ENCODE measurements at places on chromosomes 12 and 14.

DNA sequence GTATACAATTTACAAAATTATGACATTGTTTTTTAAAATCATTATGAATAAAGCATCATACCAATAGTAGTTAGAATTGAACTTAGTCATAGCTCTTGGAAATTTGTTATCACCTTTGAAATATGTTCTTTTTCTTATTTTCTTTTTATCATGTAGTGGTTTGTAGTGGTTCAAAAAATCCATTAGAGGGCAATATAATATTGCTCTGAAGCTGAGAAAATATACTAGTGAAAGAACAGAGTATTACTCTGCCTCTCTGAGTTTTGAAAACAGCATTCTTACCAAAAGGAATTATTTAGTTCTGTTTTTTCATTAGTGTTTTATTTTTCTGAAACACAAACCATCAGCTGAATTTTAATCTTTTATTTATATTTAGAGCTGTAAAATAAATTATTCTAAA, 76.2 kb downstream of the PDZRN4 start:
- DNase-seq: no peak

DNA sequence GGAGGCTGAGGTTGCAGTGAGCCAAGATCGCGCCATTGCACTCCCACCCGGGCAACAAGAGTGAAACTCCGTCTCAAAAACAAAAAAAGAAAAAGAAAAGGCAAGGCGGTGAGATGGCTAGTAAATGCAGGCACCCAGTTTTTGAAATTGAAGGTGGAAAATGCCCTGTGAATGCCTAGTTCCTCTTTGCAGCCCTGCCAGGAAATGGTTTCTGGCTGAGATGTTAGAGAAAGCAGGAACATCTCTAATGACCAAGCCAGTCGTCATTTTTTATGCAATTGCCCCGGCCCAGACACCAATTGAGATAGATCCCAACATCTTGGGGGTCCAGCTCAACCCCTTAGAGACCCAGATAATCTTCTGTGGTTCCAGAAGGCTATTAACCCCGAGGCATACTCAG, 17.0 kb downstream of the SLC8A3 start:
- DNase-seq: no peak

- no peak for DNase-seq
Measured at GRCh38 chr14:93099196-93099595, 16.5 kb downstream of the ITPK1 start.

DNA sequence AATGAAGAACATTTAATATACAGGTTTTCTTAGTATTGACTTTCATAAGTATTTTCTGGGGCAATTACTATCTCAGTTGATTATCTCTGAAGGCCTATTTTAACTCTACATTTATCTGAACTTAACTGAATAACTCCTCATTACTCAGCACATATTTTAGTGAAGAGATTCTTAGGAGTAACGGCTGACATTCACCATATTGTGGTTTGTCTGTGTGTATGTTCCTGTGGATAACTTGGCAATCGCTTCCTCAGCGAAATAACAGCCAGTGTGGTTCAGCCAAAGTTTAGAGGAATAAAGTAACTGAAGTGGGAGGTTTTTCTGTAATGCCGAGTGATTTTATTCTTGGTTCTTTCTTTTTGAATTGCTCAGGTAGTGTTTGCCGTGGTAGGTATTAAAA, 168.0 kb downstream of the RAD51B start:
- DNase-seq: no peak

DNA sequence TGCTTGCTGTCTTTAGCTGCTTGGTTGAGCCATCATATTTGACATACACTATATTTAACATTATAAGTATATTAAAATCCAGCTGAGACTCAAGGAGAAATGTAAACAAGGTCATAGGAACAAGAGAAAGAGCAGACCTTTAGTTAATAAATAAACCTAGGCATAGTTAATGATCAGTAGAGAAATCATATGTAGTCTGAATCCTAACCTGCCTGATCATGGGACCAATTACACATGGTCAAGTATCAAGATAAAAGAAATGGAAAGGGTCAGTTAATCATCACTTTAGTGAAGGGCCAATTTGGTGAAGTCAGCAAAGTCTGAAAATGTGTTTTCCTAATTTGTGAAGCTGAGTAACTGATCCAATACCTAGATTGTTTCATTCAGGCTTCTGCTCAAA, 7.5 kb downstream of the RNF212B start:
- DNase-seq: no peak

- DNase-seq: no peak
Measured at GRCh38 chr12:98431089-98431488, 84.3 kb upstream of the TMPO start.

DNA sequence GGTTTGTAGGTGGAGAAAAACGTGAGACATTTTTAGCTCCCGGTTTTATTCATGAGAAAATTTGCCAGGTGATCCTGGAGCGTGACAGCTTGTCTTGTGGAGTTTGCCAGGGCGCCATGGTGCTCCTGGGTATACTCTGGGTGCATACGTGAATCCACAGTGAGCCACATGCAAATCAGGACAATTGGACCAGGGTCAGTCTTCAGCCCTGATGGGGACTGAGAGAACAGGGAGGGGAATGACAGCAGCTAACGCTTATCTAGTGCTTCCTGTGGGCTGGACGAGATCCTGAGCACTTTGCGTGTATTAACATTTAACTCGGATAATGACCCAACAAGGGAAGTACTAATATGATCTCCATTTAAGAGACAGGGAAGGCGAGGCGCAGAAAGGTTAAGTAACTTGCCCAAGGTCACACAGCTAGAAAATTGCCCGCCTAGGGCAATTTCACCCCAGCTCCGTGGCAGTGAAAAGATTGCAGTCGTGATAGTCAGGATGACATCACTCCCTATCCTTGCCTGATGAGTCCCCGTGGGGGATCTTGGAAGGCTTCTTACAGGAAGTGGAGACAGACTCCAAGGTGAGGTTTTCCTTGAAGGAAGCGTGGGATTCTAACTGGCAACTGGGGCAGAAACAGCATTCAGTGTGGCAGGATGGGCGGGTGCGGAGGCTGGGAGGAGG, 118.4 kb upstream of the NCOR2 start:
- no peak for DNase-seq

DNA sequence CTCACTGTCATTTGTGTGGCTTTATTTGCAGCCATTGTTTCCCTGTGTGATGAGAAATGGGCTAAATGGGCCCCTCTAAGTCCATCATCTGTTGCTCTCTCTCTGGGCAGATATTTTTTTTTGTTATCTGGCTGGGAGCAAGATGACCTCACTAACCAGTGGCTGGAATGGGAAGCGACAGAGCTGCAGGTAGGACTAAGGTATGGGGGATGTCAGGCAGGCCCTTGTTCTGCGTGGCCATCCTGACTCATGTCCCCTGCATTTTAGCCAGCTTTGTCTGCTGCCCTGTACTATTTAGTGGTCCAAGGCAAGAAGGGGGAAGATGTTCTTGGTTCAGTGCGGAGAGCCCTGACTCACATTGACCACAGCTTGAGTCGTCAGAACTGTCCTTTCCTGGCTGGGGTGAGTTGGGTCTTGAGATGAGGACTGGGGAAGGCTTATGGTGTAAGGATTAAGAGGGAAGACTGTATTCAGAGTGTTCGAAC, 1.3 kb downstream of the MARS1 start:
- no peak for DNase-seq

- no peak for DNase-seq
Measured at GRCh38 chr12:17592472-17592871, 497.5 kb downstream of the RERGL start.

DNA sequence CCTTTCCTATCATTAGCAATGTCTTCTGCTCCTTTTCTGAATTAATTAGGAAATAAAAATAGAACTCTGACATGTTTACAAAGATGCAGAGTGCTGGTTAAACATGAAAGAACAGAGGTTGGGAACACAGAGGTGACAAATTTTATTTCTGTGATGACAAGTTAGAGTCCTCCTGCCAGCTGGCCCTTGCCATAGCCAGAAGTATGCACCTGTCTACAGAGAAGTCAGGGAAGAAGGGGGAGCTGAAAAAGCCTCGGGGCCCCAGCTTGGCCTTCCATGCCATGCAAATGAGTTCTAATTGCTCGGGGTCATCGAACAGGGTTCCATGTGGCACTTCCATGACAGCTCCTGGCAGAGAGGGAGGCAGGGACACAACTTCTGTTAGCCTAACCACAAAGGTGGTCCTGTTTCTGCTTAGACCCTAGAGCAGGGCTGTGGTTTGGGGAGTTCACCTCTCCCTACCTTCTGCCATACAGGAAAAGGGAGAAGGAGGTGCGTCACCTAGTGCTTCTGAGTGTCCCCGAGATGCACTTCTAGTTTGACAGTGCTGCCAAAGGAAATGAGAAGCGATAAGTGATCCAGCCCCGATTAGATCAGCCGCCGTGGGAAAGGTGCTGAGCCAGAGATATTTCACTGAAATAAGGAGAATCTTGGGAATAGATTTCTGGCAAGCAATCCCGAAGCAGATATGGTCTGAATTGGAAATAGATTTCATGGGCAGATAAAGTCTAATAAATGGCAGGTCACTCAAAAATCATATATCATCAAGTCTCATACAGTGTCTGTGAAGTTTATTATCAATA, 155.8 kb upstream of the FOXN3 start:
- DNase-seq: no peak

DNA sequence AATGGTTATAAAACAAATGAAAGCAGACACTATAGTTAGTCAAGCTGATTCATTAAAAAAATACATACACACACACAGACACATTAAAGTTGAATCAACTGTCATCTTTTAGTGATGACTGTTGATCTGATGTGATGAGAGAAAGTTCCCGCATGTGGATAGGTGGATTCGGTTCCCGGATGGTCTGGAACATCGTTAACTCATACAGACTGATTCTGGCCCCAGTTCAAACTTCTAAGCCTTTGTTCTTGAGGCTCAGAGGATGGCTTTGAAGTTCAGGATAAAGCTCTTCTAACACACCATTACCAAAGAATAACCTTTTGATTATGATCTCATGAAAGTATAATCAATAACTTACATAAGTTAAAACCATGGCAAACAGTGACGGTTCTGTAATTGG, 27.5 kb downstream of the WIF1 start:
- no peak for DNase-seq

GRCh38 chr12:53764615-53765014, 12.8 kb upstream of the CISTR start:
- no peak for DNase-seq

DNA sequence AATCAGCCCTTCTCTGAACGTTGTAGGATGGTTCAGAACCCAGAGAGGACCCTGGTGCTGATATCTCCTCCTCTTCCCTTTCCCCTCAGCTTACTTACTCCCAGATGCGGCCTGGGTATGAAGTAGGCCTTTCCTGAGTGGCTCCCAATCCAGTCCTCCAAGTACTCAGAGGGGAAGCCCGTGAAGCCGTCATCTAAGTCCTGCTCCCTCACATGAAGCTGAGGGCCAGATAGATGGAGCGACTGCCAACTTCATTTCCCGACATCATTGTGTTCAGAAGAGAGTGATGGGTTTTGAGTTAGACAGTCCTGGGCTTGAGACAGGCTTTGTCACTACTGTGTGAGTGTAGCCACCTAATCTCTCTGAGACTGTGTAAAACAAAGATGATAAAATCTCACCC, 2.7 kb downstream of the APOLD1 start:
- DNase-seq: peak; percentile 59

DNA sequence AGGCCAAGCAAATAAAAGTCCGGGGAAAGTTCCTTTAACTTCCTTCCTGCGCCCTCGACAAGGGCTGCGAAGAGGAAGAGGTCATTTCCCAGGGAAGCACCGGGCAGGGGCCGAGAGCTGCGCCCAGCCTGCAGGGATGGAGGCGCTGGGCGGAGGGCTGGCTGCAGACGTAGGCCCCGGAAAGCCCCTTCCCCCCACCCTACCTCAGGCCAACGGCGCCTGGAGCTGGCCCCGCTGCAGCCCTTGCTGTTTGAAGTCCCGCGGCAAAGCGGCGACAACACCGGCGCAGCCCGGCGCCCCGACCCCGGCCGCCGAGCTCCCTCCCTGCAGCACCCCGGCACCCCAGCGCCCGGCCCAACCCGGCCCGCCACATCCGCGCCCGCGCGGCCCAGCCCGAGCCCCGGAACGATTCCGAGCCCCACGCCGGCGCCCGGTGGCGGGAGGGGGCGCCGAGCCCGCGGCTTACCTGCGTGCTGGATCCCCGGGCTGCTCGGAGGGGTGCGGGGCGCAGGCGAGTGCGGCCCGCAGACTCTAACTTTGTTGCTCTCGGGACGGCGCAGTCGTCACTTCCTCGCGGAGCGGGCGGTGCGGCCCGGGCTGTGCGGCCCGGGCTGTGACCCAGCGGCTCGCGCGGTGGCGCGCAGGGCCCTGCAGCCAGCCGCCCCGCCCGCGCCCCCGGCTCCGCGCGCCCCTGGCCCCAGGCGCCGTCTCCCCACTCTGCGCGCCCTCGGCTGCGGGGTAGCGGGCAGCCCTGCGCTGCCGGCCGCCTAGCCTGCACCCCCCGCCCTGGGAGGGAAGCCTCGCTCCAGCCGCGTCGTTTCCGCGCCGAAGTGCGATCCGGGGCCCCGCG, 64.8 kb upstream of the PTGR2 start:
- peak; percentile 82 for DNase-seq

Measured in activated CD8-positive, alpha-beta memory T cell treated with anti-CD3 and anti-CD28 coated beads, Interleukin-2, amount 50 U/mL, for 48 hours (primary cell).